ENCODE measurements at places on chromosomes 12 and 14.

DNA sequence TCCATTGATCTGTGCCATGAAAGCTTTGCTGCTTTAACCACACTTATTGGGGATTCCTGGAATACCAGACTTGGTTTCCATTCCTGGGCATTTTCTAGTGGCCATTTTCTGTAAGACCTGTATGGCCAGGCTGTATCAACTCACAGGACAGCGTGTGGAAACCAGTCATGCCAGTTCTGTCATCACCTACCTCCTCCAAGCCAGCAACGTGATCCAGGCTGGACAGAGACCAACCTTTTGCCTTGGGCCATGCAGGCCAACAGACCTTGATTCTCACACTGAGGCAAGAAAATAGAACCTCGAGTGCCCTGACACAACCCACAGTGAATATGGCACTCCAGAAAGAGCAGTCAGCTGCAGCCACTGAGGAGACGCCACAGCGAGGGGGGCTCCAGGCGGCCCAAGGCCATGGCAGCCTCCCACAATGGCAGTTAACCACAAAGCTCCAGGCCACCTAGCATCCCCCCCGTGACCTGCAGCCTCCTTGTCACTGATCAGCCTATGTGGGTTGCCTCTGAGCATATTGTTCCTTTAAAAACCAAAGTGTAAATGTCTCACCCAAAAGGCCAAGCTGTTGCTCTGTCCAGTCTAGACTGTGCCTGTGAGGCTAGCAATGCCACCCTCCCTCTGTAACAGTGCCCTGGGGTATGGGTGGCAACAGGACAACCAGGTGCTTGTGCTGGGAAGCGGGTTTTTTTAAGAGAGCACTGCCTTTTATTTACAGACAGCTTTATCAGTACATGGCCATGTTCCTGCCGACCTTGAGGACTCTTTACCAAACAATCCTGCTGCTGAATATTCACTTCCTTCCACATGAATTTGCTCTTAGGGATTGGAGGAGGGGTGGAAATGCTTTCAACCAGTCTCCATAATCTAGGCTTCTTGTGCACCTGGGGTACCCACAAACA lies 168.7 kb upstream of the HIF1A start:
- DNase-seq, result no peak

DNA sequence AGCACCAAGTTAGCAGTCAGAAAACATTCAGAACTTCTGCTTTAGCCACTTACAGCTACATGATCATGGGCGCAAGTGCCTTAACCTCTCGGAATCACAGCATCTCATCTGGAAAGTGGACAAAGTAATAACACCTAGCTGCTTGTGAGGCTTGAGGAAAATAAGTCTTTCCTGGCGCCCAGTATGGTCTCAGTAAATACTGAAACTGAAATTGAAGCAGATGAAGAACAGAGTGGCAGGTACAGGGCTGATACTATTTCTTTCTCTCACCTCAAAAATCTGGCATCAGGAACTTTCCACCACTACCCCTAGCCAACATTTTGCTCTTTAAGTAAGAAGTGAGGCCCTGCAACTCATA lies 129.7 kb upstream of the FUT8 start:
- no peak for DNase-seq

GRCh38 chr14:44895716-44896115 lies 66.0 kb downstream of the KLHL28 start:
- DNase-seq, result no peak

DNA sequence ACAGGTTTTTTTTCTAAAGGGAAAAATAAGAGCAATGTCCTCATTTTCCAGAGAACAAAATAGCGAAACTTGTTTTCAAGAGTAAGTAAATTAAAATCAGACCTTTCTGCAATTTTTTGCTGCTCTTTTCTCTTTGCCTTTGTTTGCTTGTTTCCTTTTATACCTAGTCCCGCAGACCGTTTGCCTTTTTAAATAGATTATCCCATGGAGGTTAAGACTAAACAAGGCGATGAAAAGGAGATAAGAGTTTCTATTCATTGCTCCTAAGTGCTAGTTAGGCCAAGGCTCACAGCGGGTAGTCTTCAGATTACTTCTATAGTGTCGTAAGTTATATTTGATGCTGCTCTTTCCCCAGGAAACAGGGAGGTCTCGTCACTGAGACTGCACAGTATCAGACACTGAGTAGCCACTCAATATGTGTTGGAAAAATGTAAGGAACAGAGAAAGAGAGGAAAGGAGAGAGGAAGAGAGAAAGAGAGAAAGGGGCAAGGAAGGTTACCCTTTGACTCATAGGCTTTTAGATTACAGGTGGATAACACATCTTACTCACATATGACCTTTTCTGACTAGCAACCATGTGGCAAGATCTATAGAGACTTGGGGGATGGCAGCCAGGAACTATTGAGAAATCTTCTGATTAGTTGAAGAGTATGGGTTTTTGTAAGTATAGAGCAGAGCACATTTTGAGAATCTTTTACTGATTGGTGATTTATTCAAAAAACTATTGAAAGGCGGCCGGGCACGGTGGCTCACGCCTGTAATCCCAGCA lies 107.5 kb upstream of the PARP11 start:
- no peak for DNase-seq

- DNase-seq, result no peak
These were observed 72.4 kb downstream of the IGF1 start for GRCh38 chr12:102407776-102408486.

DNA sequence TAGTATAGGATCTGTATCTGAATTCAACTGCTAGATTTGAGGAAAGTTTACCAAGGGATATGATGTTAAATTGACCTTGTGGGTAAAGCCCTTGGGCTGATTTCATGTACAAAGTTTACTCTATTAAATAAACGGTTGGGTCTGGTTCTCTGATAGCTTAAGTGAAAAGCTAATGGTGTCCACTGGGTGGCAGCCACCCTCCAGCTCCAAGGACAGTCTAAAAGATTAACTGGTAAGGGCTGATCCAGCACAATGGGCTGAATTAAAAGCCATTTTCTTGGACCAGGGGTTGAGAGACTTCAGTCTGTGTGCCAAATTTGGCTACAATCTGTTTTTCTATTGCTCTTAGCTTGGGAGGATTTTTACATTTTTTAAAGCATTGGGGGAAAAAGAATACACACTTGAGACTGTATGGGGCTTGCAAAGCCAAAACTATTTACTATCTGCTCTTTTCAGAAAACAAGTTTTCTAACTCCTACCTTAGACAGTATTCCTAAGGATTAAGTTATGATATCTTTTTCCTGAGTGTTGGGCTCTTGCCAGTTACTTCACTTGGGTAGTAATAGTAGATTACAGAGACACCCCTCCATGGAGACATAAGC lies 116.5 kb downstream of the GPHN start:
- no peak for DNase-seq

DNA sequence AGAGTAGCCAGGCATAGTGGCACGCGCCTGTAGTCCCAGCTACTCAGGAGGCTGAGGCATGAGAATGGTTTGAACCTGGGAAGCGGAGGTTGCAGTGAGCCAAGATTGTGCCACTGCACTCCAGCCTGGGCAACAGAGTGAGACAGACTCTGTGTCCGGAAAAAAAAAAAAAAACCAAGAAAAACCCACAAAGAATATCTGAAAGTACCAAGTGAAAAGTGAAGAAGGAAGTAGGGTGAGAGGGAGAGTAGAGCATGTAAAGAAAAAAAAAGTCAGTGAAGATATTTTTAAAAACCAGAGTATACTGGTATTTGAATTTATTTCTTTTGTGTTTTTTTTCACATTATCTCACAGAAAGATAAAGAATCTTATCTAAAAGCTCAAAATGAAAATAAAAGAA lies 43.3 kb upstream of the ISM2 start:
- DNase-seq, result no peak

DNA sequence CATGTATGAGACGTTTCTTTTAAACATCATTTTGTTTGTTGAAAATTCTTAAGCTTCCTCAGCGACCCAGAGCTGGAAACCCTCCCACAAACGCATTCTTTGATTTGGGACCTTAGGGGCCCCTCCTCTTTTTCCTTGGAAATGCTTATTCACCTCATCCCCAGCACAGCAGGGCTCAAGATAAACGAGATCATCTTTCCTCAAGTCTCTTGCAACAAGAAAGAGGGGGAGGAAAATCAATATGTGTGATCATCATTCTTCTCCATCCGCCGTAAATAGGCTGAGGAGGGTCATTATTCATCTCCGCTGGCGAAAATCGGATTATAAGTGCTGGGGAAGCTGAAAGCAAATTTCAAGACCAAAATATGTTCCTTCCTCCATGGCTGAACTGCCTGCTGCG lies 1415.2 kb downstream of the AACS start:
- no peak for DNase-seq

- DNase-seq, result no peak
These were observed 166.0 kb downstream of the IPO8 start for GRCh38 chr12:30529489-30530269.

DNA sequence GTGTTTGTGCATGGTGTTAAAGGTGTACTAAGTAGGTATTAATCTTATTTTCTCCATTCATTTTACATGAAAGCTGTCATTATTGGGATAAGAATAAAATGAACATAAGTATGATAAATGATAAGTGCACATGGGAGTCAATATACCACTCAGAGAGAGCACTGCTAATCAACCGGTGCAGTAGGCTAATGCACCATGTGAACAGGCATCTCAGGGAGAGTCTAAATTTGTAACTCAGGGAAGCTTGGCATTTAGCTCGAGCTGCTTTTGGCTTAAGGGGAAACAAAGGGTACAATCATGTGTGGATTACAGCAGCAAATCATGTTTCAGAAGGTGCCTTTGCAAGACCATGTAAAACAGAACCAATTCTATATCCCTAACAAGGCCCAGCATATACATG lies 127.4 kb downstream of the MGST1 start:
- no peak for DNase-seq

DNA sequence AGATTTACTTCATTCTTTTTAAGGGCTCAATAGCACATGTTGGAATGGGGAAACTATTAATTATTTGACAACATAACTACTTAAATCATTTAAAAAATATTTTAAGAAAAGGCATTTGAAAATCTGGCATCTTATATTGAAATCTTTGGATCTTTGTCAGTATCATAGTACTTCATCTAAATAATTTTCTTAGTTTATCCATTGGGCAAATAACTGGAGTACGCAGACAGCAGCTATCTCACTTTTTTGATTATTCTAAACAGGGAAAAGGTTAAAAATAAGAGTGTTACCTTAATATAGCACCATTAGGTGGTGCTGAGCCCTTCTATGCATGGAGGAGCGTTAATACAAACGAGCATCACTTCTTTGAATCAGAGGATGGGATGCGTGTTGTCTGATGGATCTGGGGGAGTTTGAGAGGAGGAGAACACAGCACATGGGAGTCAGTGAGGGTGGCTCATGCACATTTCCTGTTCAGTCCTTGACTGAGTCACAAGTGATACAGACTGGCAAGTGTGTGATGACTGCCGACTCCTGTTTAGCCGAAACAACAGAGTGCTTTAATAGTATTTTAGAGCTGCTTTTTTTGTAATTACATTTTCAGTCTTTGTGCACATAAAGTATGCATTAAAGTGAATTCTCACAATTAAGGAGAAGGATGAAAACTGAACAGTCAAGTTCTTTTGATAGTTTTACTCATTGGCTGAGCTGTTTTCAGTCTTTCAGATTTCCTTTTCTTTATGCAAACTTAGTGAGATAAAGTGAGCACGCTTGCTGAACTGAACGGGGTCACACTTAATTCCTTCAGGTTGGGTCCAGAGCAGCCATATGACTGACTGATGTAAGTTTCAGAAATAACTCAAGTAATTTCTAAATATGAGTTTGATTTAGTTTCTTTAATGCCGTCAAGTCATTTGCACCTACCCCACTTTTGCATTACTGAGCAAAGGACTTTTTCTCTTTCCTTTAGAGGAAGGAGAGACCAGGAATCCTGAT lies 92.7 kb downstream of the DIP2B start:
- no peak for DNase-seq

- no peak for DNase-seq
These were observed 242.7 kb downstream of the VRK1 start for GRCh38 chr14:97039717-97040363.

GRCh38 chr12:64008596-64008995 lies 164.1 kb downstream of the SRGAP1 start:
- no peak for DNase-seq

GRCh38 chr14:90539496-90539775 lies 142.6 kb downstream of the CALM1 start:
- no peak for DNase-seq

DNA sequence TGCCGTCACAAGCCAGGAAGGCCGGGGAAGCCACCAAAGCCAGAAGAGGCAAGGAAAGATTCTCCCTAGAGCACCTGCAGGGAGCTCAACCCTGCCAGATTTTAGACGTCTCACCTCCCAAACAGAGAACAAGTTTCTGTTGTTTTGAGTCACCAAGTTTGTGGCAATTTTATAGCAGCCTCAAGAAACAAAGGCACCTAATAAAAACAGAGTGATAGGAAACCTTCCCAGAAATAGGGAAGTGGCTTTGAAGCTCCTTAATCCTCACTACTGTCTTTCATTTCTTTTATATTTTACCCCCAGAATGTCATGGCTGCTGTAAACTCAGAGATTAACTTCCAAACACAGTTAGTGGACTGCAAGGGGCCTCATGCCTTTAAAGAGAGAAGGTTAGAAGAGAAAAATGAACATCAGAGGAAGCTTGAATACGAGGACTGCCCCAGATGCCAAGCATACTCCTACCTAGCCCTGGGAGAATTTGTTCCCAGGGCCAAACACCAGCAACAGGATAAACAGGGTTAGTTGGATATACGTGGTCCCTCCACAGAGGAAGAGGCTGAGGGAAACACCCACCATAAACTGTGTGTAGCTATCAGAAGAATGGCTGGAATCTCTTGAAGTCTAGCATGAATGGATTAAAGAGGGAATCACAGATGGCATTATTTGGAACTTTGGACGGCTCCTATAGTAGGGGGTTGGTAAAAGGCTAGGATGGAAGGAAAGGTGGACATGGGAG lies 148.3 kb downstream of the KCNA5 start:
- no peak for DNase-seq

DNA sequence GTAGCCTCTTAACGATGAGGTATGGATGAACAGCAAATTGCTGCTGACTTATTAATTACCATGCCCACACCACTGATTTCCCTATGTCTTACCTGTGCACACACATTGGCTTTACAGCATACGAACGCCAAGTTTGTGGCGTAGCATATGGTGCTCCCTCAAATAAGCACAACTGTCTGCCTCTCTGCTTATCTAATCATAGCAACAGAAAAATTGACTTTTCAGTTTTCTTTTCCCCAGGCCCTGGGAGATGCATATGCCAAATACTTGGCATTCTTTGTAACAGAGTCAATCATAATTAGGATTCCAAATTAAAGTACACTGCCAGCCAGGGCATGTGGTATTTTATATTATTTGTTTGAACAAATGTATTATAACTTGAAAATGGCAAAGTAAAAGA lies 625.5 kb downstream of the DIO2 start:
- DNase-seq, result no peak

- no peak for DNase-seq
These were observed 71.2 kb upstream of the CHST11 start for GRCh38 chr12:104385510-104385909.

- DNase-seq, result no peak
These were observed 50.6 kb downstream of the KIF21A start for GRCh38 chr12:39392154-39392925.

DNA sequence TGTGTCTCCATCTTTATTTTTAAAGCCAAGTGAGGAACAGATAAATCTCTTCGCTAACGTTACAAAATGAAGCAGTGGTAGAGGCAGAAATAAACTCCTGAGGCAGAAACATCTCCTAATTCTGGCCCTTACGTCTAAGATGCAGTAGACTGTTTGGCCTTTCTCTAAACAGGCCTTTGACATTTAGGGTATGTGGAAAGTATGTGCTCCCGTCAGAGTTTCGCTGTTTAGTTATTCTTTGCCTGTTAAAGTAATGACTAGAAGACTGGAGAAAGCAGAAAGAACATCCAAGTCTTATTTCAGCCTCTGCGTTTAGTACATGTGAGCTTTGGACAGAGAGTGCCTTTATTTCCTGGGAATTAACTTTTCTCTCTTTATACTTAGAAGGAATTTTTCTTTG lies 216.6 kb downstream of the RAD51B start:
- no peak for DNase-seq

Measured in T-helper 17 cell (primary cell).